Activated T-cell treated with anti-CD3 and anti-CD28 coated beads, Interleukin-2, amount 50 U/mL, for 72 hours (primary cell): ENCODE measurements at places on chromosomes 16 and 17. TPM values are rescaled to one million over a fixed set of nuclear protein-coding genes. Genes with fewer than 3 reads are reported as not detected.

The MYH8 gene
- total RNA-seq: not detected

The KRT33B gene
- not detected for total RNA-seq

The CMTM1 gene
- total RNA-seq: 14.4 TPM

The TERB1 gene
- total RNA-seq: 0.14 TPM

The MT1F gene
- total RNA-seq: 39.1 TPM

The PMFBP1 gene
- 1.8 TPM for total RNA-seq

The TEKT5 gene
- total RNA-seq: not detected

The NPIPA2 gene
- total RNA-seq: 1.5 TPM

The STX1B gene
- total RNA-seq: 6.1 TPM

The ZP2 gene
- not detected for total RNA-seq

The SPATA20 gene
- 51.3 TPM for total RNA-seq

The UNC45B gene
- total RNA-seq: 0.07 TPM

The OMG gene
- total RNA-seq: 1.1 TPM

The DNAI2 gene
- total RNA-seq: 1.4 TPM

The CLEC3A gene
- total RNA-seq: not detected

The FAM171A2 gene
- 0.41 TPM for total RNA-seq

The TLCD1 gene
- 9.0 TPM for total RNA-seq

The PDILT gene
- total RNA-seq: not detected

The DHRS7C gene
- total RNA-seq: not detected

The CMTM2 gene
- 0.31 TPM for total RNA-seq

The VASN gene
- total RNA-seq: not detected
